ENCODE measurements at places on chromosomes 5 and 9.
A peak's percentile ranks its signal among the peaks of the same experiment; 100 is the strongest.

DNA sequence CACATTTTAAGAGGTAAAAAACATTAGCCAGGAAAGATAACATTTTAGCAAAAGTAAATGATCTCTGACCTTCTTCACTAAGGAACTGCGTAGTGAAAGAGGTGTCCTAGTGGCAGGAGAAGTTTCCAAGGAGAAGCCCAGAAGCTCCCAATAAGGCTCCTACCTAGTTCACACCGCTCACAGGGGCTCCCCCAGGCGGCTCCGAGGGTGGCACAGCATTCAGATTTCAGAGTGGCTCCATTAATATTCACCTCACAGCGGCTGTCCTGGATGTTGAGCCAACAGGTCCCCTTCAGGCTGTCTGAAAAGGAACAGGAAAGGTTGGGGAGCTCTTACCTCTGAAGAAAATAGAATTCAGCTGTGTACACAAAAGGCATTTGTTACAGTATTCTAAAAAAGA is 187.3 kb downstream of the FBN2 start:
- DNase-seq = no peak

- DNase-seq = no peak
Measured at GRCh38 chr9:21095561-21095960, 17.8 kb upstream of the IFNB1 start.

DNA sequence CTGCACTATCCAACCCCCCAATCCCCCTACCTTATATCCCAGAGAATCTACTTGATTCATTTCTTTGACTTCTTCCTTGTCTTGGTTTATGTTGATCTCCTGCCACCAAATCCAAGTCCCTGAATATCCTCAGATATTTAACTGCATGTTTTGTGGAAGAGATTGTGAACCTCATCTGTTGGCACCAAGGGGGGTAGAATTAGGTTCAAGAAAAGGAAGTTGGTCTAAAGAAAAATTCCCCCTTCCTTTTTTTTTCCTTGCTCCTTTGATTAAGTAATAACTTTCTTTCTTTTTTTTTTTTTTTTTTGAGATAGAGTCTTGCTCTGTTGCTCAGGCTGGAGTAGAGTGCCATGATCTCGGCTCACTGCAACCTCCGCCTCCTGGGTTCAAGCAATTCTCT is 526 bp upstream of the CD14 start:
- no peak for DNase-seq

DNA sequence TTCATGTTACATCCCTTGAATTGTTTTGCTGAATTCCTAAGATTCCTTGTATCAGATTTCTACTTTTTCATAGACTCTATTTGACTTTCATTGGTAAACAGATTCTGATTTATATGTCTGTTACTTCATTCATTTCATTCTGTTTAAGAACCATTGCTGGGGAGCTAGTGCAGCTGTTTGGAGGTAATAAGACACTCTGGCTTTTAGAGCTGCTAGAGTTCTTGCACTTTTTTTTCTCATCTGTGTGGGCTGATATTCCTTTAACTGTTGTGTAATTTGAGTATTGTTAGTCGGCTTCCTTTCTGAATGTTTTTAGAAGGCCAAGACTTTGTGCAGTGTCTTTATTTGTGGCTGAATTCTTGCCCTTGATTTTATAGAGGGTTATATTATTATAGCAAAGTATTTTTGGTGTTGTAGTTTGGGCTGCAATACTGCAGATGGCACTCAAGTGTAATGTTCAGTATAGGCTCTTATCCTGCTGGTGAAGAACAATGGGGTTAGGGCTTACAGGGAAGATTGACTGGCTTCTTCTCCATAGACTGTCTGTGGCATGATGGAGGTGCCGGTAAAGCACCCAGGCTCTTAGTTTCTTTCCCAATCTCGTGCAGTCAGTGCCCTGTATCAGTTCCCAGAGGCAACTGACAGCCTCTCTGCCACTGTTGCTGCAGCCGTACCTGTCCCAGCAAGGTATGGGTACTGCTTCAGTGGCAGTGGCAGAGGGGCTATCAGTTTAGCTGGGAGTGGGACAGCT is 162.2 kb downstream of the OXCT1 start:
- DNase-seq = peak; percentile 73

GRCh38 chr5:31759925-31760324 is 121.0 kb downstream of the PDZD2 start:
- DNase-seq = no peak

- no peak for DNase-seq
Measured at GRCh38 chr5:136134653-136135052, 2.0 kb downstream of the SMAD5 start.

DNA sequence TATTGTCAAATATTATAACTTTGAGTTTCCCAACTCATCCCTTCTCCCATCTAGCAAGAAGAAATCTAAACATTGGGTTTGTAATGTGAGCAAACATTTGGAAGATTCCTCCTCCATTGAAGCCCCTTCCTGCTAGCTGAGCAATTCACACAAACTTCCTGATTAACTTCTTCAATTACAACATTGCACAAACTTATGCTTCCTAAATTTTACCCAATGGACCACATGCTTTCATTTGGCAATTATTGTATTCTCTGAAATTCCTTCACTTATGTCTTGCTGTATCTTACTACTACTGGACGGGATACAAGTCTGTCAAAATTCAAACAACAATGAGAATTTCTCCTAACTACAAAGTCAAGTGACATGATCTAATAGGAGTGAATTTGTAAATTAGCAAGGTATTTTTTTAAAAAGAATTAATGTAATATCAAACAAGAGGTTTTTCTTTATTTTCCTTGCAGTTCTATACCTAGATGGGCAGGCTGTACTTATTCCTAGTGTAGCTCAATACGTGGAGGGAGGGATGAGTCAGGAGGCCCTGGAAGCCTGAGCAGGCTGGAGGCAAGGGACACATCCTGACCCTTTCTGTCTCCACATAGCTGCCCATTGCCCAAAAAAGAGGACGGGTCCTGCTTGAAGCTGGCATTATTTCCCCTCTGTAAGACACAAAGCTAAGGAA is 11.8 kb upstream of the IFNW1 start:
- DNase-seq = no peak

- no peak for DNase-seq
Measured at GRCh38 chr9:37187713-37188439, 67.5 kb downstream of the ZCCHC7 start.

DNA sequence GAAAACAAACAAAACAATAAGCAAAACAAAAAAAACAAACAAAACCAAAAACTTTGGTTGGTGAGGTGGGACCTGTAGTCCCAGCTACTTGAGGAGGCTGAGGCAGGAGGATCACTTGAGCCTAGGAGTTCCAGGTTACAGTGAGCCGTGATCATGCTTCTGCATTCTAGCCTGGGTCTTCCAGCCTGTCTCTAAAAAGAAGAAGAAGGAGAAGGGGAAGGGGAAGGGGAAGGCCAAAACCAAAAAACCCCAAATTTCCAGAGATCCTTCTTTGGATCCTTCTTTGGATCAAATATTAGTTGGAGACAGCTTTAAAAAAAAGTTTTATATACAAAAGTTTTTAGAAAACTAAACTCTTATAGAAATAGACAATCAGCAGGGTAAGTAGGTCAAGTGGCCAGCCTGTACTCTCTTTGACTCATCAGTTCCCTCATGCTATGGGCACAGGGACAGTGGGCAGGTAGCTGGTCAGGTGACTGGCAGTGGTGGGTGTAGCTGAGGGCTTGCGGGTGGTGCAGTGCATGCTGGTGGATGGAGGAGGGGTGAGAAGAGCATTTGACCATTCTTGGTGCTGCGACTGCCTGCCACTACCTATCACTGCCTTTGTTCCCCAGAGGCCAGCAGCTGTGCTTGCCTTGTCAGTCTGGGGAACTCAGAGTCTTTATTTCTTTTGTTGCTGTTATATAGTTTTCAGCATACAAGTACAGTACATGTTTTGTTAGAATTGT is 12.6 kb downstream of the RCL1 start:
- DNase-seq = peak; percentile 13

- no peak for DNase-seq
Measured at GRCh38 chr5:30838936-30839496, 354.5 kb upstream of the CDH6 start.

DNA sequence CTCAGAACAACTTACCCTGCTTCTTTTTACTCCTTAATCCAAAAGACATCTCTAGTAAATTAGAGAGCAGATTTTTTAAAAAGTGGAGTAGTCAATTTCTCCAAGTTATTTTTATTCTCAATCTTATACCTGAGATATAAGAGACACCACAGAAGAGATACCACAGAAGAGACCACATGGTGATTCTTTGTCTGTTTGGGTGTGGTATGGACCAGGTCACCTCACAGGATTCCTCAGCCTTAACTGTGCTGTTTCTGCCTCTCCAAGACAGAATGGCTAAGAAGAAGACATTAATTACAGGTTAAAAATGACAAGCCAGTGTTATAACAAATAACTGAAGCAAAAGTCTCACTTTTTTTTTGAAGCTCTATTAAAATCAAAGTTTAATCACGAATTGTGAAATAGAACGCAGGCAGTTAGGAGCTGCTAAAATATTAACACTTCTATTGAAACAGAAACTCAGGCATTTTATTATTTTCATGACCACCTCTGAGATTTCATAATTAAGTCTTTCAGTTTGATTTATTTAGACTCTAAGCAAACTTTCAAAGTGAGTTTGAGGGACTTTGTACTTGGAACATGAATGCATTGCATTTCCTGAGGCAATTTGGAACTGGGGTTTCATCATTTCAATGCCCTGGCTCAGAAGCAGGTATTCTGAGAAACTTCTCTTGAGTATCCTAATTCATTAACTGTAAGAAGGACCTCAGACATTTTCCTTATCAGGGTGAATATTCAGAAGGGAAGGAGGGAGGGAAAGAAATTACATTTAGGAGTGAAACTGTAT is 280.7 kb downstream of the KCTD16 start:
- DNase-seq = no peak

DNA sequence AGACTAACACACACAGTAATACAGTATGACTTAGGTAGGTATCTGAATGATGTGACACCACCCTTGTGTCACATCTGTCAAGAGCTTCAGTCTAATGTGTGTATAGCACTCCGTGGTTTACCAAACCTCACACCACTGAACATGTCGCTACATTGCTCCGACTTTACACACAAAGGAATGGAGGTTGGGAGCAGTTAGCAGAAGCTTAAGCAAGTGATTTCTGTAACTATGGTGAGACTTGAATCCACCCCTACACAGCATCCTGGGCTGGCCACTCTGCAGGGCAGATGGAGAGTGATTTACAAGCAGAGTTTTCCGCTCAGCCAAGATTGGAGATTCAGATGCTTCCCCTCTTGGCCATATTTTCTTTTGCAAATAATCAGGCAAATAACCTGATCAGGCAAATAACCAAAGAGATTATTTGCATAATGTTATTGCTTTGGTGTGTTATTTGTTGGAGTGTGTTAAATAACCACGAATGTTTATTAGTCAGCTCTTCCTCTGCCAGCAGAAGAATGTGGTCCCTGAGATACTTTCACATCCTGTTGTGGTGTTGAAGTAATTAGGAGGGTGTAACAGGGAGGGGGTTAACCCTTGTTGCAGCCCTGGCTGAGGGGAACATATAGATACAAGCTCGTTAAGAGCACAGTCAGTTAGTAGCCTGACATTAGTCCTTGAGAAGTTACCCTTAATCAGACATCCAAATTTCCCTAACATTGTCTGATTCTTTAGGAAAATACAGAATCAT is 92.8 kb downstream of the SNX18 start:
- no peak for DNase-seq

DNA sequence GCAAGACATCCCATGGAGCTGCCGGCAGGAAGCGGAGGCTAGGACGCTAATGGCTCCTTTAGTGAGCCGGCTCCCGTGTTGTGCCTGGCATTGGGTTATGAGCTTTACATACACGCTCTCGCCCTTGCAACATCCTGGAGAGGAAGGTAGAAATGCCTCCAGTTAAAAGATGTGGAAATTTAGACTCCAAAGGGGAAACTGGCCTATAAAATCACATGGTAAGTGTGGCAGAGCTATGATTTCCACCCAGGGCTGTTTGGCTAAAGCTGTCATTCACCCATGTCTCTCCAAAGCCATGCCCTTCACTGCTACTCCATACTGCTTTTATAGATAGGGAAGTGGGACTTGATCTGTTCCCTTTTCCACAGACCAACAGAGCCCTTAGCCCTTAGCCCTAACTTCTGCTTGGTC is 5.2 kb downstream of the GM2A start:
- DNase-seq = no peak

DNA sequence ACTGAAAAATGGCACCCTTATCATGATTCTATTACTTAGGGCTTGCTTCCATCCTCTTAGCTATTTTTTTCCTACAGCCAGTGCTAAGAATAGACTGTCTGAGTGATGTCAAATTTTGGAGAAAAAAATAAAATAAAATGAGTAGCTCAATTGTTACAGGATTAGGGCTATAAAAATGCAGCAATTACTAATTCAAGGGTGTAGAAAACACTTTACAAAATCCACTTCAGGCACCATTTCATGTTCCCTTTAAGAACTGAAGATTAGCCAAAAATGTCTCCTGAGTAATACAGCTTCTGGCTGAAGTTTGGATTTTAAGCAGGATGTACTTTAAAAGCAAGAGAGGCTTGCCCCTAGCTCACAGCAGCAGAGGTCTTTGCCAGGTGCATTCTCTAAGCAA is 240.5 kb upstream of the IRX1 start:
- DNase-seq = no peak

DNA sequence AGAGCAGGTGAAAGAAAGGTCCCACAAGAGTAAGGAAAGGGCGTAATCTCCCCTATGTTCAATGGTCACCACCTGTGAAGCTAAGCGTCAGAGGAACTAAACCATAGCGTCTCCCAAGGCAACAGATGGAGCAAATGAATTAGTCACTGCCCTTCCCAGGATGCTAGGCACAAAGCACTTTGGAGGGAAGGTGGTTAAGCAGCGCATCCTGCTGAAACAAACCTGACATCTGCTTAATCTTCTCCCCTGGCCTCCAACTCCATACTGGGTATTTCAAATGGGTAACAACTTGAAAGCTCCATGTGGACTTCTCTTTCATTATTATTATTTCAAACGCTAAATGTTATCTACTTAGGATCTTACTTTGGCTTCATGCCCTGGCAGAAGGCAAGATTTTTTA is 227.3 kb downstream of the MLLT3 start:
- peak; percentile 4 for DNase-seq

- peak; percentile 57 for DNase-seq
Measured at GRCh38 chr9:73215249-73215648, 63.6 kb downstream of the ANXA1 start.

DNA sequence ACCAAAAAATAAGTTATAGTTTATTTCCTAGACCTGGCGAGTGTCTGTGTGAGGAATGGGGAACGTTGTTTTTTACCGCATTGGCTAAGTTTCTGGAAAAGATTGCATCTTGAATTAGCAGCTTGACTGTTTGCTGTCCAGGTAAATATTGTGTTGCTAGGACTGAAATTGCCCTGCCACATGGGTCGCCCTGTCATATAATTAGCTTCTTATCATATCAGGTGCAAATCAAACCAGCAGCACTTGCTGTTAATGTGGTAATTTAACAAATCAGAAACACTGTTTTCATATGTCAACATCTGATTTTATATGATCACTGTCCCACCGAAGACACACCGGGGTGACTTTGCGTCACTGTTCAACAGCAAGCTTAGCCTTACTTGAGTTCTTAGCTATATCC is 63.7 kb upstream of the ZNF622 start:
- DNase-seq = no peak
